Thoracic aorta (tissue), 2 donors: ENCODE measurements at places on chromosomes 2 and 18. TPM values are rescaled to one million over a fixed set of nuclear protein-coding genes. Genes with fewer than 3 reads are reported as not detected.

TBR1 gene
- total RNA-seq: not detected

DNA sequence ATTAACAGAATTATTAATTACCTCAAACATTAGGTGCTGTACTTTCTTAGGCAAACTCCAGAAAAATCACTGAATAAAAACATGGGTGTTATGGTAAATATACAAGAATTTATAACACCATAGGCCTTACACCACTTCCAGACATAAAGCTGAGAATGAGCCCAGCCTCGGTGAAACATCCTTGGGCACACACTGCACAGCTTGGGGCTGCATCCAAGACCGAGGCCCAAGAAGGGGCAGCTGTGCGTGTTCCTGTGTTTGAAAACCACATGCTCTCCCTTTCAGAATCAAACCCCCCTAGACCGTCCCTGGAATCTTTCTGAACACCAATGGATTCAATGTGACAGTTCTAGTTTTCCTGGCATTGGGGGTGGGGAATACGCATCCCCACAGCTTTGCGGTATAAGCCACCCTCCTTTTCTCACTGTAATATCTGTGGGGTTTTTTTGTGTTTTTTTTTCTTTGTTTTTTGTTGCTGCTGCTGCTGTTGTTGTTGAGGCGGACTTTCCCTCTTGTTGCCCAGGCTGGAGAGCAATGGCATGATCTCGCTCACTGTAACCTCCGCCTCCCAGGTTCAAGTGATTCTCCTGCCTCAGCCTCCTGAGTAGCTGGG lies 12.9 kb downstream of the ERFE start:
- no peak for DNase-seq

- DNase-seq: no peak
These were observed 34.9 kb upstream of the PLA2R1 start for GRCh38 chr2:160097326-160097725.

DNA sequence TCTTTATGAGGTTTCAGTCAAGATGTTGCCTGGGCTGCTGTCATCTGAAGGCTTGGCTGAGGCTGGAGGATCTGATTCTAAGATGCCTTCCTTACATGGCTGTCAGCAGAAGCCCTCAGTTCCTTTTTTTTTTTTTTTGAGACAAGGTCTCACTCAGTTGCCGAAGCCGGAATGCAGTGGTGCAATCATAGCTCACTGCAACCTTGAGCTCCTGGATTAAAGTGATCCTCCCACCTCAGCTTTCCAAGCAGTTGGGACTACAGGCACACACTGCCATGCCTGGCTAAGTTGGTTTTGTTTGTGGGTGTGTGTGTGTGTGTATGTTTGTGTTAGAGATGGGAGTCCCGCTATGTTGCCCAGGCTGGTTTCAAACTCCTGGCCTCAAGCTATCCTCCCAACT lies 13.1 kb upstream of the SLC35F5 start:
- no peak for DNase-seq

DNA sequence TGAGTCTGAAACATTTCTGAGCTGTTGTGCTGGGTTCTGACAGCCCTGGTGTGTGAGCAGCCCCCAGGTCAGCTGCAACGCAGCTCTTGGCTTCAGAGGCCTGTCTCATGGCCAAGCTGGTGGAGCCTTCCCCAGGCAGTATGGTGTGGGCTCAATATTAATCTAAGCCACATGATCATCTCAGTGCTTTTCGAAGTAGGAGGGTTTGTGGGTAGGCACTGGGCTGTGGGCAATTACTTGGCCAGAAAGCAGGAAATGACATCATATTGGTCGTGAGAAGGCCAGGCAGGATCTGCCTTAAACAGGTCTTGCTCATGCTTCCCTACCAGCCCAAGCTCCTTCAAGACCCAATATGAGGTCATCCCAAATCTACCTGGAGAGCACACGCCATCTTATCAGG lies 26.9 kb downstream of the LOXHD1 start:
- DNase-seq: no peak

GRCh38 chr2:9164112-9164608 lies 42.5 kb upstream of the ASAP2 start:
- no peak for DNase-seq

GRCh38 chr2:234136461-234136860 lies 86.0 kb downstream of the SPP2 start:
- no peak for DNase-seq

FBLN7 gene
- 5.1 TPM for total RNA-seq

GRCh38 chr2:57570961-57571360 lies 475.6 kb upstream of the VRK2 start:
- DNase-seq: no peak

DNA sequence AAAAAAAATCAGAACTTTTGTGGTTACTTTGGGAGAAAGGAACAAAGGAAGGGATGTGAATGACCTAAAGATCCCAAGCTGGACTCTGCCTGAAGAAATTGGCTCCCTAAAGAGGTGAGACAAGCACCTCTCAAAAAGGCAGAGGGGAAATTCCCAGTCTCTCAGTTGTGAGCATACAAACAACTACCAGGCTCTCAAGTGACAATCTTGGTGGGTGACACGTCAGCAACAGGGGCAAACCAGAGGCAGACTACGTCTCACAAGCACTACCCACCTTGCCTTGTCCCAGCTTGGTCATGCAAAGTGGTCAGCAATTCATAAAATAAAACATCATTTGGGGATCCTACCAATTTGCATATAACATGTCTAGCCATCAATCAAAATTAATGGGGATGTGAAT lies 24.3 kb upstream of the LRATD1 start:
- DNase-seq: no peak
